ENCODE measurements at places on chromosomes 1 and 21.
A peak's percentile ranks its signal among the peaks of the same experiment; 100 is the strongest.

DNA sequence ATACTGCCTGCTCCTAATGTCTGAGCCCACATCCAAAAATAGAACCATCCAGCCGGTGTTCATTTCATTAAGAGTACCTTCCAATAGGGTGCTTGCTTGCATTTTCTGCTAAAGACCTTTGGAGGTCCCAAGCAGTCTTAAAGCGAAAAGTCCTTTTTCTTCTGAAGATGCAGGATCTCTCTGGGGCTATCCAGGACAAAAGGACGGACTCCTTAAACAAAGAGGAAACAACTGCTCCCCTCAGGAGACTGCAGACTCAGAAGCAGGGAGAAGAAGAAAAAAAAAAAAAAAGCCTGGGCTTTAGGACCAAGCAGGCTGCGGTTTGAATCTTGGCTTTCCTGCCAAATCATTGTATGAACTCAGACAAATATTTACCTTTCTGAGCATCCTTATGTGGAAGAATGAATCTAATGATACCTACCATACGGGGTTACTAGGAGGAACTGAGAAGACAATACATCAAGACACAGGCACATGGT, 204.0 kb downstream of the PLPP3 start:
- DNase-seq = no peak

DNA sequence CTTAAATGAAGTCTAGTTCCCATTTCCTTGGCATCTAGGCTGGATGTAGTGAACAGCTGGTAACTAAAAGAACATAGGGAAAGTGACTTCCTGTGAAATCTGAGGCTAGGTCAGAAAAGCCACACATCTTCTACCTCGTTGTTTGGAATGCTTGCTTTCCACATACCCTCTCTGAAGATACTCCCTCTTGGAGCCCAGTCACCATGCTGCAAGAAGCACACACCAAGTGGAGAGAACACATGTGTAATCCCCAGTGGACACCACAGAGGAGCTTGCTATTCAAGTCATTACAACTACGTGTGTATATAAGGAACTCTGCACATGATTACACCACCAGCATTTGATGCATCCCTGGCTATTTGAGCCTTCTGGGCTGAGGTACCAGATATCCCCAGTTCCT, 125.9 kb downstream of the RGS21 start:
- DNase-seq = no peak

- no peak for DNase-seq
Observed at GRCh38 chr1:240341365-240342250, 249.9 kb downstream of the FMN2 start.

DNA sequence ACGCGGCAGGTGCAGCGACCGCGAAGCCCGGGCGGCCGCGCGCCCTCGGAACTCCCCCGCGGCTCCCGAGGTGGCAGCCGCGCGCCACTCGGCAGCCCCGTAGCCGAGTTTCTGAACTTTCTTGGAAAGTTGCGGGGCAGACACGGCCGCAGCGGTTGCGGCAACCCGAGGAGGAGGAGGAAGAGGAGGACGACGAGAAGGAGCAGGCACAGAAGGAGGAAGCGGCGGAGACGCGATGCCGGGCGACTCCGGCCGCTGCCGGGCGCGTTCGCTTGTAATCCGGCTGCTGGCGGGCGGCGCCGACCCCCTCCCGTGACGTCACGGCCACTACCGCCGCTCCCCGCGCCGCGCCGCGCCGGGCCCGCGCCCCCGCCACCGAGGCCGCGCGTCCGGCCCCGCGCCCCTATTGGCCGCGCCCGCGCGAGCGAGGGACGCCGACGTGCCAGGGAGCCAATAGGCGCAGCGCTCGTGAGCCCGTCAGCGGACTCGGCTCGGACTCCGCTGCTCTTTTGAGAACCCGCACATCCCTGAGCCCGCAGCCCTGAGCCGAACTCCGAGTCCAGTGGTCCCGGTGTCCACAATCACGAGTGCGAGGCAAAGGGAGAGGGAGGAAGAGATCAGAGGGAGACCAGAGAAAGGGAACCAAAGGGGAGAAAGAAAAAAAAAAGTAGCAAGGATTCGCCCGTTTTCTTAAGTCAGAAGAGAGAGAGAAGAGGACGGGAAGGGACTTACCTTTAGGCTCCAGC, 736 bp upstream of the BARHL2 start:
- DNase-seq = no peak

- peak; percentile 10 for DNase-seq
Observed at GRCh38 chr1:207752456-207752998, 673 bp downstream of the CD46 start.

DNA sequence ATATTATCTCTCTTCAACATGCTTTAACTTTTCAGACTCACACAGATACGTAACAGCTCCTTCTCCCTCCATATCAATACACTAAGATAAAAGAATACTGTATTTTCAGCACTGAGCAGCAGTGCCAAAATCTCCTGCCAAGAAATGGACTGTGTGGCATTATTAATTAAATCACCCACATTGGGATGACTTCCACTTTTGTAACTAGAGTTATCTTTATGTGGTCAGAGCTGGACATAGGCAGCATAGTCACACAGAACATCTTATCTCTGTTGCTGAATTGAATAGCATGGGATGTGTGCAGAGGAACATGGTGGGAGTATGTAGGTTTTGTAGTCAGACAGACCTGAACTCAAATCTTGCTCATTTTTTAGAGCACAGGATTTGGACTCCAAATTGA, 41.4 kb upstream of the CACYBP start:
- no peak for DNase-seq

All from inflammatory macrophage (primary cell).